ENCODE measurements at places on chromosomes 1 and 21.

DNA sequence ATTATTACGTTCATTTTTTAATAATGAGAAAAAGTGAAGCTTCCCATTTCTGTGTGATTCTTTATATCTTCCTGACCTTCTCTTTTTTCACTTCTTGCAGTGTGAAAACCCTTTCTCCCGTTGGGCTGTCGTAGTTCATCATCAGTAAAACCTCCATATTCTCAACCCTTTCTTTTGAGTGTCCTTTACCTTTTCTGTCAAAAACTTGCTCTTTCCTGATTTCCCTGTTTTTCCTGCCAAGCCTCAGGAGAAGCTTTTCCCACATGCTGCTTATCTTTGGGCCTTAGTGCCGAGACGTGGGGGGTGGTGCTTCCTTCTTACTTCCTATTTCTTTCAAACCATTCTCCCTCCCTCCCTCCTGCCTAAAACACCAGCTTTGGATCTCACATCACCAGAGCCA lies 46.1 kb downstream of the UCK2 start:
- no peak for DNase-seq

GRCh38 chr1:3729594-3730542 lies 22.4 kb upstream of the CCDC27 start:
- DNase-seq, result no peak

DNA sequence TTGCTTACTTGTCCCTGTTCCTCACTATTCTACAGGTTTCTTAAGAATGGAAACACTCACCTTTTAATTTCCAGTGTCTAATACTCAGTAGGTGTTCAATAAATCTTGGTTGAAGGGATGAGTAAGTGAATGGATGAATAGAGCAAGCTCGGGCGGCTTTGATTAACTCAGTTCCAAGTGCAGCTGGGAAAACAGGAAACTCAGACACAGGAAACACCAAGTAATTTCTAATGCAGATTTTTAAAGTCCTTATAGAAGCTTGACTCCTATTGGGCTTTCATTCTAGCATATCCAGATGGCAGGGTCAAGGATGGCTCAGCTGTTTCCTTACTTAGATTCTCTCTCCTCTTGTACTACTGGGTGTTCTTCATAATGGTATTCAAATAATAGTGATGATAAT lies 14.0 kb downstream of the CAMK1G start:
- no peak for DNase-seq

GRCh38 chr21:34004013-34004938 lies 69.1 kb upstream of the MRPS6 start:
- DNase-seq, result no peak

- DNase-seq, result no peak
These were observed 1.9 kb downstream of the OLIG1 start for GRCh38 chr21:33071770-33072306.

DNA sequence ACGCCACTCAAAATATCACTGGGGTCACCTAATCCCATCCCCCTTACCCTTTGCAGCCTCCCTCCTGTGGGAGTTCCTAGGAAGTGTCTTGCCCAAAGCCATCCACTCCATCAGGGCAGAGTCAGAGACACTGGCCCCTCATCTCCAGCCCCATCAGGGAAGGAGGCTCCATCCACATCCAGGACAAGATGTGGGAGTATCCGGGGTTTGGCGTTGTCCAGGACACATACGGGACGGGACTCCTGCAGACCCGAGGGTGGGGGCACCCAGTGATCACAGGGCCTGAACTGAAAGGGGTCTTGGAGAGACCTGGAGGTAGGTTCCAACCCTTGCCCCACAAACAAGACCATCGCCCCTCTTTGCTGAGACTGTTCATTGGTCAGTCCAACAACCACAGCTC lies 348.2 kb downstream of the MATN1 start:
- no peak for DNase-seq

DNA sequence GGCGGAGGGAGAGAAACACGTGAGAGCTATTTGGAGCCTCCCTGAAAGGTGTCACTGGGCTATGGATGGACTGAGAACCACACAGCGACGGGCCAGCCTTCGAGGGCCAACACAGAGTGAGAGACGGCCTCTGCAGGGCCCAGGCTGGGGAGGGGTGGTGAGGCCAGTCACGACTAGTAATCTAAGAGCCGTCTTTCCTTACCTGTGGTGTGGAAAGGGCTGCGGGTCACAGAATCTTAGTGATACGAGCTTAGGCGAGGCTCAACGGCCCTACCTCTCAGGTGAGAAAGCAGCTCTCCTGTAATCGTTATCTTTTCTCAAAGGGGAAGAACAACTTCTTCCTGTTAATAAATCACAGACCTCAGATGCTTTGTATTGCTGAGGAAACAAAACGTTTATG lies 33.4 kb upstream of the COX20 start:
- peak; percentile 65 for DNase-seq

GRCh38 chr1:160640359-160641123 lies 6.3 kb downstream of the SLAMF1 start:
- no peak for DNase-seq

DNA sequence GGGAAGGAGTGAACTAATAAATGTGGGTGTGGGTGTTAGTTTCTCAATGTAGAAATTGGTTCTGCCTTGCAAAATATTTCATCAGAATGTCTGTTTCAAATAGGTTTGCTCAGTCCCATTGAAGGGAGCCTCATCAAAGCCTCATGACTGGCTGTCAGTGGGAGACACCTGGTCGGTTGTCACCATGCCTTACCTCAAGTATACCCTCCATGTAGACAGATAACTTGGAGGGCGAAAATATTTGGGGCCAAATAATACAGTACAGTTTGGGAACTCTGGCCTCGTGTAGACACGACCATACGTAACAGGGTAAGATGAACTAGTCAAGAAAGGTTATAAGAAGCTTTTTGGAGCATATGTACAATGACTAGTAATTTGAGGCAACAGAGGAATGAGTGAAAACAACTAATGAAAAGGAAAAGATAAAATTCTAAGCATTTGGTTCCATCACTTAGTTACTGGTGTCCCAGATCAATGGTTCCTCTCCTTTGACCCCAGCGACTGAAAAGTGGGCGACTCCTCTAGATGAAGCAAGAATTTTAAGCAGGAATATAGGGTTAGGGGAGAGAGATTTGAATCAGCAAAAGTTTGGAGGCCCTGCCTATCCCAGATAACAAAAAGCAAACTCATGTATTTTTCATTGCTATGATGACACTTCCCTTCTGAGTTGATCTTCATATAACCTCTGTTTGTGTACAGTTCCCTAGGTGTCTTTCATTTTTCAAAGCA lies 163.9 kb downstream of the LRRC40 start:
- DNase-seq, result no peak

GRCh38 chr21:44549525-44550211 lies 1.6 kb downstream of the KRTAP10-2 start:
- no peak for DNase-seq

GRCh38 chr1:116475850-116476218 lies 95.0 kb downstream of the CD58 start:
- DNase-seq, result no peak
